ENCODE measurements at places on chromosomes 5 and 9. TPM values are rescaled to one million over a fixed set of nuclear protein-coding genes. Genes with fewer than 3 reads are reported as not detected.
A peak's percentile ranks its signal among the peaks of the same experiment; 100 is the strongest.

Gene PRSS3
- 225 TPM for total RNA-seq

- DNase-seq, result no peak
These were observed 56.9 kb upstream of the VCAN start for GRCh38 chr5:83414601-83415000.

Gene HMGXB3
- total RNA-seq, result 56.6 TPM

GRCh38 chr9:90958328-90958727, 156.7 kb downstream of the SYK start:
- DNase-seq, result peak; percentile 44

- no peak for DNase-seq
These were observed 15.1 kb upstream of the NCS1 start for GRCh38 chr9:130157079-130157478.

- DNase-seq, result peak; percentile 48
These were observed 49.9 kb downstream of the USP20 start for GRCh38 chr9:129885018-129885669.

Gene TMEM171
- 2.4 TPM for total RNA-seq

DNA sequence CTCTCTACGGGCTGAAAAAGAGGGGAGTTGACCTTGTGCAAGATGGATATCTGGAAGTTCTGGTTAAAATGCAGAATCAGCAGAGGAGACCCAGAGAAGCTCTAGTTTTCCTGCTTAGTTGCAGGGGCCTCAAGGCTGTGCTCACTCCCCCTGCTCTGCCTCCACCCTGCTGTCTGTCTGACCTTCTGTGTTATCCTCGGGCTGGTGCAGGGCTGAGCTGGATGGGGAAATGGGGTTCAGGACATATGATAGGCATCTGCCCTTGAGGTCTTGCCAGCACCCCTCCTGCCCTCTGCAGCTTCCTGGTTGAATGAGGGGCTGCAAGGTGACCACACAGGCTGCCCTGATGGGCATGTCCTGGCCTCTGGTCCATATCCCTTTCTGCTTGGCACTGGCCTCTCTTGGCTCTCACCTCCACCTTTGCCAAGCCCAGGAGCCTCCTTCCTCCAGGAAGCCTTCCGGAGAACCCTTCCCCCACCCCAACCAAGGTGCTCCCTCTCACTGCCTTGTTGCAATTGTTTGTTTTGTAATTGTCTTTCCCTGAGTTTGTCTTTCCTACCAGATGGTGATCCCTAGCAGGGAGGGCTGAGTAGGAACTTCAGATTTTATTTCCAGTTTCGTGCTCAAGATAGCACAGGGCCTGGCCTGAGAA, 1.3 kb downstream of the TMEM268 start:
- no peak for DNase-seq

DNA sequence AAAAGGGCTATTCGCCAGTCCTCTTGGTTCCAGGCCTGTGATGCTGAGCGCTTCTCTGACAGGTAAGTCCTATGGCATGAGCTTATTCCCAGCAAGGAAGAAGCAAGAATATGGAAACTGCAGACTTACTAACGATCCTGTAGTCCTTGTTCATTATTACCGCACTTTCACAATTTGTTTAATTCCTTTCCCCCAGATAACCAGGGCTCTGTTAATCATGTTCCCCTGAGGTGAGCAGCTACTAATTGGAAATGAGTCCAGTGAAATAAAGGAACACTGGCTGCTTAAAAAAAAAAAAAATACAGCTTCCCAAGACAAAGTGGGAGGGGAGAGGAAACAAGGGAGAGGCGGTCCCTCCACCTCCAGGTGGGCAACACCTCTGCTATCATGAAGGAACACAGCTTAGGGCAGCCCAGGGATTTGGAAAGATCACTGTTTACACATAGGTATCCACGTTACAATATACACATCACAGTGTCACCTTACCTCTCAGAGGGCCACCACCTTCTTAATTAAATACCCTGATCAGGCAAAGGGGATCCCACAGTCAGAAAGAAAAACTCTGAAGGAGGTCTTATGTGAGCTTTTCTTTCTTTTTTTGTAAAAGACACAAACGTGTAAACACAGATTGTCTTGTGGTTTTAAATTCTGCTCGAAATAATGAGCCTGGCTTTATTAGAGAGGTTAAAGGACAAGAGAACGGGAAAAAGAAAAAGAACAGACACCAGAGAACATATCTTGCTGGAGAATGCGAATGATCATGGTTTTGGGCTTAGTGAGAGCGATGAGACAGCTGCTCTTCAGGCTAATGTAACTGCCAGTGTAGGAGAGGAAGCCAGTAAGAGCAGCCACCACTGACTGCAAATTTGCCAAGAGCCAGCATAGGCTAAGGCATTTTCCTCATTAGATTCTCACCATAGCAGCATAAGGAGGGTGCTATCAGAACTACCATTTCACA, 258.6 kb downstream of the CRB2 start:
- no peak for DNase-seq

DNA sequence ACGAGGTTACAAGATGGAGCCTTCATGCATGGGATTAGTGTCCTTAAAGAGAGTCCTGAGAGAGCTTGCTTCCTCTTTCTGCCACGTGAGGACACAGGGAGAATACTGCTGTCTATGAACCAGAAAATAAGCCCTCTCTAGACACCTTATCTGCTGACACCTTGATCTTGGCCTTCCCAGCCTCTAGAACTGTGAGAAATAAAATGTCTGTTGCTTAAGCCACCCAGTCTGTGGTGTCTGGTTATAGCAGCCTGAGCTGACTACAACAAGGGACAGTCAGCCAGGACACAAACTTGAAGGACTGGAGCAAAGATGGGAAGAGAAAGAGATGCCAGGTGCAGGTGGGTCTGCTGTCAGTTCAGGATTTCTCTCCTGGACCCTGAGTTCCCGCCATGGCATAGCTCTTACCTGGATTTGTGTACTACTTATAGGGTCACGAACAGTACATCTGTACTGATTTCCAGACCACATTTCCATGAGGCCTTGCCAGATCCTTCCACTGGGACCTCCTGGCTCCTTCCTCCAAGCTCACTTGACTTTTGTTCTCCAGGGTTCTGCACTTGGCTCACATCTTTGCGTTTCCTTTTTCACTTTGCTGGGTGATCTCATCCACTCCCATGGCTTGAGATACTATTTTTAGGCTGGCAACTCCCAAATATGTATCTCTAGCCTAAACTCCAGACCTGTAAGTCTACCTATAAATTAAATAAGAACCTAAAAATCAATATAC, 44.9 kb upstream of the LIFR start:
- DNase-seq, result no peak

Gene EPB41L4A
- total RNA-seq, result not detected

Gene KIF4B
- not detected for total RNA-seq

DNA sequence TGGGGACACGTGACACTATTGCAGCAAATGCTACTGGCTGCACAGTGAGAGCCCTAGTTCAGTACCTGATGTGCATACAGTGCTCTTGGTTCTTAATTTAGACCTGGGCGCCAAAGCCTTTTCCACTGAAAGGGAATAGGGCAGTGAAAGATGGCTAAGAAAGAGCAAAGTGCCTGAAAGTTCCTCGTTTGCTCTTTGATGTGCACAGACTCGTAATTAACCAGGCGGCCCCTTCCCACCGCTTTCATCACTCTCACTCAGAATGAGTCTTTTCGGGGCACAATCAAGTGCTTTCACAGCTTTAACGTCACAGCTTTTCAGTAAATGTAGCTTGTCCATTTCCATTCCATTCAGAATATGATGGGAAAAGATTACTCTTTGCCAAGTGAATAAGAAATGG, 116.6 kb upstream of the ADRA1B start:
- no peak for DNase-seq

- DNase-seq, result no peak
These were observed 36.7 kb downstream of the FBXO4 start for GRCh38 chr5:41961736-41962135.

- DNase-seq, result no peak
These were observed 57.9 kb downstream of the LNPEP start for GRCh38 chr5:96993760-96994159.

Gene FBP2
- total RNA-seq, result not detected

GRCh38 chr5:77960863-77961396, 184.8 kb upstream of the TBCA start:
- no peak for DNase-seq

DNA sequence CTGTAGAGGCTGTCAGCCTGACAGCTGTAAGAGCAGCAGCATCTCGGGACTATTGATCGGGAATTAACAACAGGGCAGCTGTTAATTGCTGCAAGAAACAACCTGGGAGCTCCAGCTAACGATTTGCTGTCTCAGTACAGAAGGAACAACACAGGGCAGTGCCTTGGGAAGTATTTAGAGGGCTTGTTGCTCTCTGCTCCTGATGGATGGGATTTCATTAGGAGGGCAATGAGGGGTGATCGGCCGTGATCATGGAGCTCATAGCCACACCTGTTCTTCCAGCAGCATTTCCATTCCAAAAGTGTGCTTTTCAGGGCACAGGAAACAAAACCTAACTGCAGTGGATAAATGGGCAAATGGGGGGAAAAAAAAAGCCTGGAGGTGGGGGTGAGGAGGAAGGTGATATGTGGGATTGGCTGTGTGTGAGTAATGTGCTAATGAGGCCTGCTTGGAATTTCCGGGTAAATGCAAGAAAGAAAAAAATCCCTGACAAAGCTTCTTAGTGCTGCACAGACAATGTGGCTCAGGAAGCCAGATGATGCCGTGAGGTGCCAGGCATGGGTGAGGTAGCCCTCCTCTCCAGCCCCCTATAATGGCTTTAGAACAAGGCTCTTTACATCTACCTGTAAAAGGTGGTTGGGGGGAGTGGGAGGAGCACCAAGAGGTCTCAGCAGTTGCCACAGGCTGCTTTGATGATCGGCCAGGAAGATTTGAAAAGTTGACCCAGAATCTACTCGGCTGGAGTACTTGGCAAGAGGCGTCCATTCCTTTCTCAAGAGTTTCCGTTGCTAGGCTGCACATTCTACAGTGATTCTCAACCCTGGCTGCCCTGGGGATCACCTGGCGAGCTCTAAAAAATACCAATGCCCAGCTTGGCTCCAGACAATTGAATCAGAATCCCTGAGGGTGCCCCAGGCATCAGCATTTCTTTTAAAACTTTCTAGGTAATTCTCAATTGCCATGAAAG, 139.5 kb upstream of the KLF9 start:
- no peak for DNase-seq

DNA sequence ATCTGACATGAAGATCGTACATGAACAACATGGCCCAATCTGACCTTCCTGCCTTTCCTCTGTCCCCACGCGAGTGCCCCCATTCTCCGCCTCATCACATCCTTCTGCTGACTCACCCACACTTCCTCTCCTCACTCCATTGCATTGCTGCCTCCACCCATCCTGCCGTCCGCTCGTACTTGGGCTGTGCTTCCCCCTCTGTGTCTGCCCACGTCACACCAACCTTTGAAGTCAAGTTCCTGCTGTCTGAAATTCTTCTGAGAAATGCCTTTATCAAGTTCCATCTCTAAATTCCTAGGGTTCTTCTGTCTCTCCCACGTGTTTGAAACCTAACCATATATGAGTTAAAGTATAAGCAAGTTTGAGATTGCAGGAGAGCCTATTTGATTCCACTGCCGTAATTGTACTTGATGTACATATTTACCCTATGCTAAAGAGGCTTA, 18.0 kb upstream of the STARD4 start:
- DNase-seq, result peak; percentile 22

- peak; percentile 3 for DNase-seq
These were observed 9.8 kb downstream of the FAM78A start for GRCh38 chr9:131266266-131267229.

Gene HRCT1
- total RNA-seq, result 1.7 TPM

DNA sequence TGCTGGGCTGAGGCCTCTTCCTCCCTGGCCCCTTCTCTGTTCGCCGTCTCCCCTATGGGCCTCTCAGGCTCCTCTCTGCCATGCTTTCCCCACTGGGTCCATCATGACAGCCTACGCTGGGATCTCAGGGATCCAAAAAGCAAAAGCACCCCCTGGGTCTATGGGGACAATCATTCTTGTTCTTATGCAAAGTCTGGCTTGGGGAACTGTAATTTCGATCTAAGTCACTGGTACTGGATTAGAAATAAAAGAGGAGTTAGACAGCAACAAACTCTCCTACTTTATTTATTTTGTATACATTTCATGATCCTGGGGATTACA, 86.6 kb downstream of the SLC38A9 start:
- no peak for DNase-seq

Gene PALM2AKAP2
- 1.2 TPM for total RNA-seq

GRCh38 chr5:179180921-179181645, 120.9 kb downstream of the ZNF354C start:
- no peak for DNase-seq

Gene ADAMTSL1
- total RNA-seq, result not detected

DNA sequence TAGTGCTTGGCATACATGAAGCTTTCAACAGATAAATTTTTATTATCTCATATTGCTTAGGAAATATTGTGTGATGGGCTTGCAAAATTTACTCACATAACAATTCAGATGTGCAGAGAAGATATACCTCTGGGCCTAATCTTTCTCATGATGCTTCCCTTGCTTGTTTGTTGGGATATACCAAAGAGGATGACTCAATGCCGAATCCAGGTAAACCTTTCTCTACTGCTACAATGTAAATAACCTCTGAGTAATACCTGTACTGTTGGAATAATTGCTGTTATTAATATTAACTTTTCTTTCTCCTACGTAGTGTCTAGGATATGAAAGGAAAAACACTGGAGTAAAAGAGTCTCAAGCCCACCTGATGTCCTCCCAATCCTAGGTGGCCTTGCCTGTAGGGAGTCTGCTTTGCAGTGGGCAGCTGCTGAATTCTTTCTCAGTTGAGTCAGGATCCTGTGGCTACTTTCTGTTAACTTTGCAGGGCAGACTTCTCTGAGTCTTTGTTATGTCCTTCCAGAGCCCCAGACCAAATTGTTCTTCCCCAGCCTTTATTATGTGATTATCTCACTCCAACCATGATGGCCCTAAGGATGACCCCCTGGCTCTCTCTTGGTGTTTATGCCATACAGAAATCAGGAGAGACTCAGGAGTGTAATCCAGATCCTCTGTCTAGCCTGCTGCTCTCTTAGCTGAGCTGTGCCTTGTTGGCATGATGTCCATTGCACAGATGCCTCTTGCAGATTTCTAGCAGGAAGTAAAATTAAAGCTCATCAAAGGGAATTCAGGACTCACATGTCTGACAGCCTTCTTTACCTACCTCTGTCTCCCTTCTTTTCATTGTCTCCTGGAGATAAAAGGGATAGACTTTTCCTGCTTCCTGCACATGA, 208.1 kb downstream of the SNX18 start:
- peak; percentile 49 for DNase-seq

GRCh38 chr9:84438391-84438790, 97.8 kb upstream of the SLC28A3 start:
- DNase-seq, result no peak

Gene CMYA5
- 0.15 TPM for total RNA-seq

Gene ZNF608
- total RNA-seq, result 0.95 TPM
